ENCODE measurements at places on chromosomes 1 and 21. TPM values are rescaled to one million over a fixed set of nuclear protein-coding genes. Genes with fewer than 3 reads are reported as not detected.

KIF26B gene
- total RNA-seq = 15.9 TPM

GJB3 gene
- total RNA-seq = not detected

ALX3 gene
- not detected for total RNA-seq

LCE1B gene
- not detected for total RNA-seq

UBE2U gene
- total RNA-seq = not detected

CELA3B gene
- not detected for total RNA-seq

SMPDL3B gene
- not detected for total RNA-seq

CASQ1 gene
- not detected for total RNA-seq

MYOM3 gene
- total RNA-seq = not detected

REN gene
- 1.1 TPM for total RNA-seq

RNF186 gene
- not detected for total RNA-seq

TMOD4 gene
- total RNA-seq = not detected

DHRS3 gene
- 86.8 TPM for total RNA-seq

CRP gene
- total RNA-seq = not detected

LRRC38 gene
- total RNA-seq = not detected

HTR1D gene
- not detected for total RNA-seq

NBPF4 gene
- total RNA-seq = not detected

RPTN gene
- total RNA-seq = not detected

GJB5 gene
- total RNA-seq = not detected

CASQ2 gene
- not detected for total RNA-seq

CA6 gene
- not detected for total RNA-seq

TNFRSF4 gene
- not detected for total RNA-seq

ARHGEF11 gene
- 14.4 TPM for total RNA-seq

TSSK3 gene
- total RNA-seq = not detected

FCN3 gene
- not detected for total RNA-seq

KCNE2 gene
- not detected for total RNA-seq

NGF gene
- not detected for total RNA-seq

IVL gene
- total RNA-seq = not detected

SLC1A7 gene
- total RNA-seq = not detected

Measured in myometrial cell (primary cell).